ENCODE measurements at places on chromosomes 1 and 21. TPM values are rescaled to one million over a fixed set of nuclear protein-coding genes. Genes with fewer than 3 reads are reported as not detected.

- DNase-seq = no peak
Observed at GRCh38 chr1:82260666-82261065, 459.9 kb downstream of the ADGRL2 start.

DNA sequence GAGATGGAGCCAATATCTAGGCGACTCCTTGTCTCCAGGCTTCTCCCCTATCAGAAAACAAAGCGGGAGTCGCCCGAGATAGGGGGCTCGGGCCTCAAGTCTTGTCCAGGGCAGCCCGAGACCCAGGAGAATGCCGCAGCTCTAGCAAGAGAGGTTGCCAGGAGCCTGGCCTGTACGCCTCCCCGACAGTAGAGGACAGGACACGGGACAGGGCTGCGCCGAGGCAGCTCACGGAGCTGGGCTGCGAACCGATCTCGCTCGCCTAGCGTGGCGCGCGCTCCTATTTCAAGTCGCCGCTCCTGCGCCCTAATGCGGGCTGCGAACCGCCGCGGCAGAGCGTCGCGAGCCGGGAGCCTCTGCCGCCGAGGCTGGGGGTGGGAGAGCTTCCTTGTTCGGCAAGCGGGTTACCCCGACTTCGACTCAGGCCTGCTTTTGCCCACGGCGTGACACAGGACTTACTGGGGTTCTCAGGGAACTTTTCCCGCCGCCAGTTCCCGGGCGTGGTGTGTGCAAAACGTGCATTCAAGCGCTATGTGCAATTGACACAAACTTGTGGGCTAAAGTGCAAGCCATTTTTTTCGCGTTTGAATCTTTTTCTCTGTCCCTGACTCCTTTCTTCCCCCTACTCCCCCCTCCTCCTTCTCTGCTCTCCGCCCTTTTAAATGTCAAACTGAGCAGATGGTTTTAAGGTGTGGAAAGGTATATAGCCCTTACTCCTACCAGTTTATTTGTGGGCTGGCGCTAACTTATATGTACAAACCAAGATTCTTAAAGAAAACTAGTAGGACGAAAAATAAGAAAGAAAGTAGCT, 2.4 kb upstream of the PROX1 start:
- no peak for DNase-seq

DNA sequence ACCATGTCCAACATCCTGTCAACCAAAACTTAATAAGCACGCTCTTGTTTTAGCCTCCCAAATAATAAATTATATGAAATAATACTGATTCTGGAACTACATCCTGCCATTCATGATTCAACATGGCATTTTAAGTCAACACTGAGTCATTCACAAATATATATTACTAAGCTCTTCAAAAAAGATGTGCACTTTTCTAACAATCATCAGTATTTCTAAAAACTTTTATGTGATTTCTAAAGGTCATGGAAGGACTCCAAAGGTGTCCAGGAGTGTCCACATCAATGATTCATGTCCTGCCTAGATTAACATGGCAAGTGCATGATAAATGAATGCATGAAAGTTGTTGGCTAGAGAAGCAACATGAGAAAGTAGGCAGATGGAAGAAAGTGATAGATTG, 51.6 kb downstream of the NEGR1 start:
- peak; percentile 68 for DNase-seq

The PTP4A2 gene
- total RNA-seq = 398 TPM

The SLC44A3 gene
- 1.4 TPM for total RNA-seq

The ELF3 gene
- total RNA-seq = 2.3 TPM

DNA sequence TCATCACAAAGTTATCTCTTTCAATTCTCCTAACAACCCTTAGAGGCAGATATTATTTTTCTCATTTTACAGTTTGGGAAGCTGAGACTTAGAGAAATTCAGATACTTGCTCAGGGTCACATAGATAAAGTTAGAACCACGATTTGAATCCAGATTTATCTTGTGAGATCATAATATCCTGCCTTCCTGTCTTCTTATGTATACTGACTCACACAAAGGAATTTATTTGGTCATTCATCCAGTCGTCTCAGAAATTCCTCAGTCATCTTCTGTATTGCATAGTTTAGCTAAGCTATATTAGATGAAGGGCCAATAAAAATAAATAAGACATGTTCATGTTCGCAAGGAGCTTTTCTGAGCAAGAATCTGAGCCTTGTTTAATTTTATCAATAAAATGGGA, 35.8 kb upstream of the RUNX1 start:
- peak; percentile 95 for DNase-seq

The HTR1D gene
- total RNA-seq = 0.39 TPM

GRCh38 chr1:65330822-65331221, 21.5 kb downstream of the DNAJC6 start:
- no peak for DNase-seq

The OR2T33 gene
- total RNA-seq = not detected

The CCDC190 gene
- total RNA-seq = 1.7 TPM

DNA sequence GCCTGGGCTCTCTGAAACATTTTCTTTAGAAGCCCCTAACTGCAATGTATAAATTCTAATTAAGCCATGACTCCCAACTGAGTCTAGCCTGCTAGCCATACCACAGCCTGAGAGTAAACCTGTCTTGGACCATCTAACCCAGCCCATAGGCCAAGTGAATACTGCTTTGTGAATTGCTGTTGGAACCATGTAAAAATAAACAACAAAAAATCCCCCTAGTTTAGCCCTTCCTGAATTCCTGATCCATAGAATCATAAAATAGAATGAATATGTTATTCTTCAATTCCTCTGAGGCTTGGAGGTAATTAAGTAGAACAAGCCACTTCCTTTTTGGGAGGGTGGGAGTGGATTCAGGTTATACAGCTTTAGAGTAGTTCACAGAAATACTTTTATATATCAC, 1496.4 kb downstream of the MRPL39 start:
- no peak for DNase-seq

GRCh38 chr1:243312952-243313634, 57.3 kb downstream of the SDCCAG8 start:
- no peak for DNase-seq

The GPR37L1 gene
- not detected for total RNA-seq

DNA sequence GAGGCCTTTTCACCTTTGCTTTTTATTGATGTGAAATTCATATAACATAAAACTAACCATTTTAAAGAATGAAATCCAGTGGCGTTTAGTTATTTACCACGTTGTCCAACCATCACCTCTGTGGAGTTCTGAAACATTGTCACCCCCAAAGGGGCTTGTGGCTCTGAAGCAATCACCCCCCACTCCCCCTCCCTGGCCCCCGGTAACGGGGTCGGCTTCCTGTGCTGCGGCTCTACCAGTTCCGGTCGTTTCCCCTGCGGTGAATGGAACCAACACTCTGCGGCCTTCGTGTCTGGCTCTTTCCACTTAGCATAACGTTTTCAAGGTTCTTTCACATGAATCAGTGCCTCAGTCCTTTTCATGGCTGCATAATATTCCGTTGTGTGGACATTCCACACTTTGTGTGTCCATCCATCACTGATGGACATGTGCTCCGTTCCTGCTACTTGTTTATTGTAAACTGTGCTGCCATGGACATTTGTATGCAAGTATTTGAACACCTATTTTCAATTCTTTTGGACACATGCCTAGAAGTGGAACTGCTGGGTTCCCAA, 1.8 kb upstream of the ISG15 start:
- DNase-seq = no peak

GRCh38 chr1:158180741-158181576, at the start of gene CD1D:
CD1D (plus strand) TSS chr1:158180895; CDS start chr1:158181102, 207 bp downstream.
- no peak for DNase-seq

- DNase-seq = no peak
Observed at GRCh38 chr1:10173582-10173981, 36.8 kb upstream of the KIF1B start.

The COL16A1 gene
- total RNA-seq = 2.0 TPM

The HSD3B2 gene
- not detected for total RNA-seq

DNA sequence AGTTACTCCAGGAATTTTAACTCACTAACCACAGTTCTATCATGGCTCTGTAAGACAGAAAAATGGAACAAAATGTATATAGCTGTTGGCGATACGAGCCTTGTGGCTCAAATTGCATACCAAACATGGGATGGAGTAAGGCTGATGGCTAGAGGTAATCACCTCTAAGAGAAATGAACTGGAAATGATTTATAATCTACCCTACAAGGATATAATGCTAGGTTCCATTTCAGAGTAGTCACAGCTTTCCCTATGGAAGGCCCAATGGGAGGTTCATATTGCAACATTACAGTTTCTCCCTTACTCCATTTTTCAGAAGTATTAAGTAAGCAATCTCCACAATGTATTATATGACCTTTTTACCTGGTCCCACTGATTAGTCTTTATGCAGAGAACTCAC, 61.6 kb downstream of the EDEM3 start:
- DNase-seq = no peak

GRCh38 chr1:236681219-236681618, 5.1 kb upstream of the ACTN2 start:
- DNase-seq = no peak

Data from M059J (cell line).